Endothelial cell (in vitro differentiated cells): ENCODE measurements at places on chromosomes 12 and 14. TPM values are rescaled to one million over a fixed set of nuclear protein-coding genes. Genes with fewer than 3 reads are reported as not detected.

DNA sequence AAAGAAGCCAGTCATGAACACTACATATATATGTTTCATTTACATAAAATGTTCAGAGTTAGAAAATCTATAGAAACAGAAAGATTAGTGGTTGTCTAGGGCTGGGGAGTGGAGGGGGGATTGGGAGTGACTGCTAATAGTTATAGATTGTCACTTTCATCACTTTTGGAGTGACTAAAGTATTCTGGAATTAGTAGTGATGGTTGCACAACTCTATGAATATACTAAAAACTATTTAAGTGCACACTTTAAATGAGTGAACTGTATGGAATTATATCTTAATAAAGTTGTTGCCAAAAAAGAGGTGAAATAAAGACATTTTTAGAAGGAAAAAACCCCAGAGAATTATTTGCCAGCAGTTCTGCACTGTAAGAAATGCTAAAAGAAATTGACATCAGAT lies 9.5 kb downstream of the CATSPERB start:
- no peak for DNase-seq
- no peaks in the 10 kb centered on the region for H3K4me1 ChIP-seq
- H3K4me3 ChIP-seq: no peak overlapping the region
- no peaks in the 10 kb centered on the region for H3K36me3 ChIP-seq

GRCh38 chr12:22117563-22118237 lies 71.7 kb downstream of the CMAS start:
- no peaks in the 10 kb centered on the region for H3K27me3 ChIP-seq
- H3K27ac ChIP-seq: no peak overlapping the region
- no peaks in the 10 kb centered on the region for H3K4me1 ChIP-seq
- no peaks in the 10 kb centered on the region for H3K36me3 ChIP-seq
- DNase-seq: no peak

DNA sequence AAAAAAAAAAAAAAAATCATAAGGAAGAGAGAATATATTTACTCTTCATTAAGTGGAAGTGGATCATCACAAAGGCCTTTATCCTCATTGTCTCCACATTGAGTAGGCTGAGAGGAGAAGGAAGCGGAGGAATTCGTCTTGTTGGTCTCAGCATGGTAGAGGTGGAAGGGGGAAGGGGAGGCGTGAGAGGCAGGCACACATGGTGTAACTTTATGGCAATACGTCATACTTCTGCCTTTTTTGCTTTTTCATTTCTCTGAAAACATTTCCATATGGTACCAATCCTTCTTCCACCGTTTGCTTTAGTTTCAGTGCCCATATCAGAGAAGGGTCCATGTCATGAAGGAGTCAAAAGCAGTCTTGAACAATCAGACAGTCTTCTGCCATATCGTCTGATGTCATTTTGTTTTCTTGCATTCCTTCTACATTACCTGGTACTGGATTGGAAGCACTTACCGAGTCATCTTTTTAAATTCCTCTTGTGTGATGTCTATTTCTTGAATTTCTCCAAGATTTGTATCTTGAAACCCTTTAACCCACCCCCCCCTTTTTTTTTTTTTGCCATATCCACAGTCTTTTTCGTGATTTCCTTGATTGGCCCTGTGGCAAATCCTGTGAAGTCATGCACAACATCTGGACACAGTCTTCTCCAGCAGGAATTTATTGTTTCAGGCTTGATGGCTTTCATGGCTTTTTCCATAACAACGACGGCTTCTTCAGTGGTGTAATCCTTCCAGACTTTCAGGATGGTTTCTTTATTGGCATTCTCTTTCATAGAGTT lies 8.9 kb downstream of the FUT8 start:
- H3K4me3 ChIP-seq: no peak overlapping the region
- H3K36me3 ChIP-seq: no peaks in the 10 kb centered on the region
- no peaks in the 10 kb centered on the region for H3K27me3 ChIP-seq
- peaks cover 6% of the 10 kb centered on the region for H3K4me1 ChIP-seq
- DNase-seq: no peak

GRCh38 chr14:23660290-23661226 lies 24.4 kb downstream of the DHRS2 start:
- H3K4me3 ChIP-seq: no peak overlapping the region
- H3K36me3 ChIP-seq: no peaks in the 10 kb centered on the region
- H3K27ac ChIP-seq: peak overlapping the region; percentile 16
- peaks cover 7% of the 10 kb centered on the region for H3K27me3 ChIP-seq
- peaks cover 33% of the 10 kb centered on the region for H3K4me1 ChIP-seq

DNA sequence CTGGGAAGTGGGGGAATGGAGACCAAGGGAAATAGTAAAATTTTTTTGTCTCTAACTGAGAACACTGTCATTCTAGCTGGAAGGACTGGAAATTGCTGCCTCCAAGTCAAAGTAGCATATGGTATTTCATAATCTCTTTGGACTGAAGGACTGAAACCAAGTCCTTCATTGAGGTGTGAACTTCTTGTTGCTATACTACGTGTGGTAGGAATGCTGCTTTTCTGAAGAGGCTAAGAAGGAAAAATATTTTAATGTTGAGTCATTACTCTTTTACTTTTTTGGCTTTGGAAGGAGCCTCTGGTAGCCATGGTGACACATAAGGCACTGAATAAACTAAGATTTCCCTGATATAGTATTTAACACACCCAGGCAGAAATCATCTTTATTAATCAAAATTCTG lies 465.4 kb downstream of the NPAS3 start:
- no peak for DNase-seq
- peaks cover 9% of the 10 kb centered on the region for H3K36me3 ChIP-seq
- no peaks in the 10 kb centered on the region for H3K4me1 ChIP-seq
- no peak overlapping the region for H3K4me3 ChIP-seq

- H3K36me3 ChIP-seq: peaks cover 37% of the 10 kb centered on the region
- peaks cover 6% of the 10 kb centered on the region for H3K27me3 ChIP-seq
- DNase-seq: no peak
- no peaks in the 10 kb centered on the region for H3K4me1 ChIP-seq
- H3K27ac ChIP-seq: no peak overlapping the region
- no peak overlapping the region for H3K4me3 ChIP-seq
These were observed 65.3 kb downstream of the BLTP3B start for GRCh38 chr12:100077367-100077766.

DNA sequence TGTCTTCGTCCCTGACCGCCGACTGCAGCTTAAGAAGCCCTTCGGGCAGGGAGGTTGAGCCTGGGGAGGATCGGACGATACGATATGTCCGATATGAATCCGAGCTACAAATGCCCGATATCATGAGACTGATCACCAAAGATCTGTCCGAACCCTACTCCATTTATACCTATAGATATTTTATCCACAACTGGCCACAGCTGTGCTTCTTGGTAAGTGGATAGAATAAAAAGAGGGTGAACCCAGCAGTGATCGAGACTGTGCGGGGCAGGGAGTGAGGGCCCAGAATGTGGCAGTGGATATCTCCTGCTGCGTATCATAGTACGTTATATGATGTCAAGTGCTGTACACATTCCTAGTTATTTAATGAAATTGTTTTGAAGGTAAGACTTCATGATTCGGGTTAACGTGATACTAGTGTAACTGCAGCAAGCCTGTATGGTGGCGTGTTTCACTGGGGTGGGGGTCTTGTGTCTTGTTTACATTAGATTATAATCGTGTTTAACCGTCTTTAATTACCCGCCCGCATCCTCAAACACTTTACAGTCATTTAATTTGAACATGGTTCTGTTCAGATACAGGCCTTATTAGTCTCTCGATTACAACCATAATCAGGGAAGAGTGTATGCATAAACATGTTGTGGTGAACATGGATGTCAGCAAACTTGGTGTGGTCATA lies 1.3 kb downstream of the NAA30 start:
- H3K36me3 ChIP-seq: peaks cover 17% of the 10 kb centered on the region
- peak overlapping the region; percentile 61 for H3K27ac ChIP-seq
- peaks cover 9% of the 10 kb centered on the region for H3K27me3 ChIP-seq

- peaks cover 7% of the 10 kb centered on the region for H3K36me3 ChIP-seq
- H3K4me1 ChIP-seq: peaks cover 3% of the 10 kb centered on the region
- no peak overlapping the region for H3K27ac ChIP-seq
- no peaks in the 10 kb centered on the region for H3K27me3 ChIP-seq
- H3K4me3 ChIP-seq: no peak overlapping the region
These were observed 72.2 kb downstream of the TGFB3 start for GRCh38 chr14:75909630-75910029.

KANSL2 gene
- 37.5 TPM for total RNA-seq

CD4 gene
- total RNA-seq: 4.7 TPM

SSTR1 gene
- 0.21 TPM for total RNA-seq

SDR9C7 gene
- not detected for total RNA-seq

TPH2 gene
- 0.10 TPM for total RNA-seq
